ENCODE measurements at places on chromosomes 4 and X.

DNA sequence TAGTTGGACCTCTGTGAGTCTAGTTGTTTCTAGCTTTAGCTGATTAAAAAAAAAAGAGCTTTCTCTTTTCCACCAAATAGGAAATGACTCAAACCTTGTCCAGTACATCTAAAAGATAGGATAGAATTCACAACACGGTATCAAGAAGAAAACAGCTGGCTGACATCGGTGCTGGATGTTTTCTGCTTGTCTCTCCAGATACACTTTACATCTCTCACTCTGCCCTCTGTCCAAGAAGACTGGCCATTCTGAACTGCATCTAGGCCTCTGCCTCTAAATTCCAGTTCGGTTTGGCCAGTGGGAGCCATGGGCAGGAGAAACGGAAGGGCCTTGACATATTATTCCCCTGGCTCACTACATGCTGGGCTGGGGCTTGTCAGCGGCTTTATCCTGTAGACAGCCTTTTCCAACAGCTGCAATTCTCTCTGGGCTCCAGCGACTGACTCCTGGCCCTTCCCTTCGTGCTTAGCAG lies 57.3 kb upstream of the SHISA3 start:
- DNase-seq, result no peak

DNA sequence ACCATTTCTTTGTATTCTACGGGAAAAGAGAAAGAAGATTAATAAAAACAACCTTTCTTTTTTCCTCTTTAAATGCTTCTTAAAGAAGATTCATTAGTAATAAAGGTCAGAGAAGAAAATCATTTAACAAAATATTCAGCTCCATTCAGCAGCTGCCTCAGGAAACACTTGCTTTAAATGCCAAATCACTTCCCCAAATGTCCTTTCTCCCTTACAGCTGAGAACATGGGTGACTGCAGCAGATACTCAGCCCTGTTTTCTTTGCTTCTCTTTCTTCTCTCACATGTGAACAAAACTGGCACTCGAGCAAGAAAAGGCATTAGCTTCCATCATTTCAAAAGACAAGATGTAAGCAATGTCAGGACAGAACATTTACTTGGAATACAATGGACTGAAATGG lies 120.2 kb downstream of the INPP4B start:
- DNase-seq, result no peak

DNA sequence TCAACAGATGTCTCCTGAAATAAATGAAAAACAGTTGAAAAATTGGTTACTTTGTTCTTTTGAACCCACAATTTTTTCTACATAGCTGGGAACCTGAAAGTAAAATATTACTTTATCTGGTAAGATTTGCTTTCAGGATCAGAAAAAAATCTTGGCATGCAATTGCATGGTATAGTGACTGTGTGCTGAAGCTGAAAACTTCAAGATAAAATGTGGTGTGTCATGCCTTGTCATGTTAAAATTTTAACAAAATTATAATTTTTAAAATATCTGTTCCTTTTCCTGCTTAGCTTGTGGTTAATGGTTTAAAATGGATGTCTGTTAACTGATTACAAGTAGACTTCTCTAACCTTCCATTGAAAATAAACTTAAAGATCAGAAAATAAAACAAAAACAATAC lies 904.8 kb downstream of the PDHA2 start:
- DNase-seq, result no peak

DNA sequence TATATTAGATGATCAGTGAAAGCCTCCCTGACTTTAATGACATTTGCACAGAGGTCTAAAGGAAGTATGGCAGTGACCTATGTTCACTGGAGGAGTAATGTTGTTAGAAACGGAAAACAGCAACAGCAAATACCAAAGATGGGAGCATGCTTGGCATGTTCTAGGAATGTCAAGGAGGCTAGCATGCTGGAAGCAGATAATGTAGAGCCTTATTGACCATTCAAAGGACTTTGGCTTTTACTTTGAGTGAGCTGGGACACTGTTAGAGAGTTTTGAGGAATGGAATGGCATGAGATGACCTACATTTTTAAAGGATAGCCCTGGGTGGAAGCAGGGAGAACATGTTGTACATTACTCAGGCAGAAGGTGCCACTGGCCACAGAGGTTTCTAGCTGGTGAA lies 6.0 kb downstream of the RPA4 start:
- no peak for DNase-seq

DNA sequence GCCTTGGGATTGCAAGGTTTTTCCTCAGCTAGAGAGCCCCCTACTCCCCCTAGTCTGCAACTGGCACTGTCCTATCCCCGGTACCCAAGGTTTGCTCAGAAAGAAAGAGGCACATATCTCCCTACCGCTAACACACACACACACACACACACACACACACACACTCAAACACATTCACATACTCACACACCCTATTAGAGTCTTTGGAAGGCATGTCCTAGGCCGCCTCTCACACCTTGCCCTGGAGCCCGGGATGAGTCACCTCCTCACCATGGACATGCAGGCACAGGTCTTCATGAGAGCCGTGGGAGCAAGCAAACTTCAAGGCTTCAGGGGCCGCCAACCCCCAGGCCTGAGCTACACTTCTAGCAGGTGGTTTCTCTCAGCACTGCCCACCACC lies 49.2 kb downstream of the PJA1 start:
- DNase-seq, result no peak

GRCh38 chr4:8262637-8263322 lies 6.8 kb upstream of the HTRA3 start:
- DNase-seq, result no peak

GRCh38 chrX:24899391-24899790 lies 116.4 kb downstream of the ARX start:
- DNase-seq, result no peak

GRCh38 chr4:109026588-109026987 lies 263.7 kb upstream of the ETNPPL start:
- DNase-seq, result no peak

GRCh38 chr4:76753814-76754213 lies 144.1 kb downstream of the SOWAHB start:
- no peak for DNase-seq

GRCh38 chr4:125663896-125664767 lies 349.4 kb downstream of the FAT4 start:
- DNase-seq, result no peak

- DNase-seq, result no peak
Measured at GRCh38 chr4:119299260-119299671, 22.7 kb downstream of the FABP2 start.

DNA sequence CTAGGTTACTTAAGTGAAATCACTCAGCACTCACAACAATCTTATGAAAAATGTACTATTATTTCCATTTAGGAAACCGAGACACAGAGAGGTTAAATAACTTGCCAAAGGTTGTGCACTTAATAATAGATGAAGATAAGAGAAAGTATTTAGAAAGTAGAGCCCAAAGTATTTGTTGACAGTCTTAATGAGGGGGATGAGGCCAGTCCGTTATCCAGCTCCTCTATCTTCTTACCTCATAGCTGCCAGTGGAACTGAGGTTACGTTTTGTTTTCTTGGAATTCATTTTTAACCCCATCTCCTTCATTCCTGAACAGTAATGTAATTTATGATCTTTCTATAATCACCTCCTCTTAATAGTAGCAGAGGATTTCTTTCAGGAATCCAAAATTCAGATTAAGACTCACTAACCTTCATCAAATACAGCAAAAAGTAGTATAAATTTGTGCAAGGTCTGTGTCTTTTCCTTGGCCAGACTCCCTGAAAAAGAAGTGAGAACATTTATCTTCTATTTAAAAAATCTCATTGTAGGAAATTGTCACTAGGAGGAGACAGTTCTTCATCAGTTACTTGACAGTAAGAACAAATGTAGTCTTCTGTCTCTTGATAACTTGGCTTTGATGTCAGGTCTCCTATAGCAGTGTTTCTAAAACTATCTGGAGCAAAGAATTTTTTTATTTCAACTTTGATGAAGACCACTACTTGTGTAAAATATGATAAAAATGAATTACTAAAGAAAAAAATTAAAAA lies 35.5 kb downstream of the F8 start:
- DNase-seq, result no peak

GRCh38 chr4:155929833-155930232 lies 23.8 kb downstream of the CTSO start:
- no peak for DNase-seq

DNA sequence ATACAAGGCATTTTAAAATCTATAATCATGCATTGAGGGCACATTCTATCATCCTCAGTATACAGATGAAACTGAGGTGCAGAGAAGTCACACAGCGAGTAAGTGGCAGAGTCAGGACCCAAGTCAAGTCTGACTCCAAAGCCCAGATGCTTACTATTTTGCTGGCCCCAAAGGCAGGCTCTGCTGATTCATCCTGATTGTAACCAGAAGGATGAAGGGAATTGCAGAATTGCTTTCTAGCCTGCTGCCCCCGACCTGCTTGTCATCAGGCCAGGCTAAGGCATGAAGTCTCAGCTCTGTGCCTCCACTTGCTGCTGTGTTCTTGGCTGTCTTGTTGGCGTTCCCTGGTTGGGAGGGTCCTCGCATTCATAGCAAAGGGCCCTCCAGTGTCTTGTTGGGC lies 62.7 kb downstream of the SLC9A6 start:
- no peak for DNase-seq

DNA sequence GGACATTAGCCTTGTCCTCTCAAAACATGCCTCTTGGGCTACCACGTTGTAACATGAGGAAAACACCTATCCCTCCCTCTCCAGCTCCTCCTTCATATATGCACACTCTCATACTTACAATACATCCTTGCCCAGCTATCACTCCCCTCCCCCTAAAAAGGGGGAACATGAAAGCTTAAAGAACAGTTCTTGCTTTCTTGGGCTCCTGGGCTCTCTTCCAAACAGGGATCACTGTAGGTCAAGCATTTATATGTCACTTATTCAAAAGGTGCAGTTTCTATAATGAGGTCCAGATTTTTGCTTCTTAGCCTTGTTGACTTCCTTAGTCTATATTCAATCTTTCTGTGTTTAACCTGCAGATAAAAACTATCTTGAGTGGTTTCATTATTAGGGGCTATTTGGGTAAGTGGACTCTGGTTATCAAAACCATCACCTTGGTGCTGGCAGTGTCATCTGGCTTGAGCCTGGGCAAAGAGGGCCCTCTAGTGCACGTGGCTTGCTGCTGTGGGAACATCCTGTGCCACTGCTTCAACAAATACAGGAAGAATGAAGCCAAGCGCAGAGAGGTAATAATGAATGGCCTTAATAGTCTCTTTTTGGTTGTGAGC lies 119.4 kb downstream of the AKAP4 start:
- DNase-seq, result no peak

DNA sequence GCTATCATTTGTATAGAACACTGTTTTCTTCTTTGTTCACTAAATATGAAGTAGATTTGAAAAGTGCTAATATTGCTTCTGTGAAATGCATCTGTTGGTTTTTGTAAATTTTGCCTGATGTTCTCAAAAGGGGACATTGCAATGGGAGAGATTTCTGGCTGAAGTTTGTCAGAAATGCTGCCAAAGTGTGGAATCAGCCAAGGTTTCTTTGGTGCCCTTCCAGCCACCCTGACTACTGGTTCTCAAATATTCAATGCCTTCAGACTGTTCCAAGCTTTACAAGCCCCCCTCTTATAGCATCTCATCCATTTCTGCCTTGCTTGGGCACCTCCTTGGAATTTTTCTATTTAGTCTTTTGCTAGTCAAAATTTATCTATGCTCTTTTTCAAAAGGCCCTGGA lies 60.6 kb upstream of the TMLHE start:
- DNase-seq, result no peak

DNA sequence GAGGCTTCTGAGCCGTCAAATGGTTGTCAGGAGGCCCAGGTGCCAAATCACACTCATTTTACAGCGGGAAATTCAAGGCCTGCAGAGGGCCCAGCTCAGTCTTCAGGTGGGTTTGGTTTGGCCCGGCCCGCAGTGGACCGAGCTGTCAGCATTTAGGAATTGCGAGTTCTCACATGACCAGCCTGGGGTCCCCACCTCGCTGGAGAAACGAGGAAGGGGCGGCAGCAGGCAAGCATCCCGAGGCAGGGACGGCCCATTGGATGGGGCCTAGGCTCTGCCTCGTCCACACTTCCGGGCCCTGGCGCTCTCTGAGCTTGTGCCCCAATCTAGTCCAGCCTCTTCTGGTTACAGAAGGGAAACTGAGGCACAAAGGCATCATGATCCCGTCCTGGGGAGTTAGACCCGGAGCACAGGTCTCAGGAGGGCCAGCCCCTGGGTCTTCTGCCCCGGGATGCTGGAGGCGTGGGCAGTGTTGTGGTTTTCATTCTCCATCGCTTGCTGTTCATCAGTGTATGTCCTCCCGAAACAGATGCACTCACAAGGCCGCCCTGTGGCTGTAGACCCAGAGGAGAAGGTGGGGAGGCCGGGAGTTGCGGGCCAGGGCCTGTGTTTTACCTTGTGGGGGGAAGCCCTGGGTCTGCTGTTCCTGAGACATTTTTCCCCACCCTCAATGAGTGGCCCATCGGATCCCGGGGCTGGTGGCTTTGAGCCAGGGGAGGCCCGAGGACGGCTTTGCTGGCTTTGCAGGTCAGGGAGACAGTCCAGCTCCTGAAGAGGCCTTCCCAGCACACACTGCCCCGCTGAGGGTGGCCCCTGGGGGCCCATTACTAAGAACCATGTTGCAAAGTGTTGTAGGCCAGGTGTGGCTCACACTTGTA lies 8.9 kb downstream of the PSAPL1 start:
- DNase-seq, result no peak

DNA sequence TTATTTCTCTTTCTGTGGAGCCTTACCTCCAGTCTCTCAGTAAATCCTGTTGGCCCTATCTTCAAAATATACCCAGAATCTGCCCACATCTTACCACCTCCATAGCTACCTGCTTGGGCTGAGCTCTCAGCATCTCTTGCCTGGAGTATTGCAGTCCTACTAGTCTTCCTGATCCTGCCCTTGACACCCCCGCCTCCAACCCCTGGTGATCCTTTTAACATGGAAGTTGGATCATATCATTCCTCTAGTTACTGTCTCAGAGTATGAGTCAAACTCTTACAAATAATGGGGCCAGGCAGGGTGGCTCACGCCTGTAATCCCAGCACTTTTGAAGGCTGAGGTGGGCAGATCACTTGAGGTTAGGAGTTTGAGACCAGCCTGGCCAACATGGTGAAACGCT lies 43.1 kb upstream of the SETD7 start:
- DNase-seq, result no peak

GRCh38 chrX:132491191-132491590 lies 2.4 kb upstream of the MBNL3 start:
- DNase-seq, result no peak

GRCh38 chr4:105150503-105150902 lies 3.8 kb downstream of the TET2 start:
- DNase-seq, result no peak

GRCh38 chrX:25531096-25531495 lies 515.3 kb upstream of the ARX start:
- no peak for DNase-seq

DNA sequence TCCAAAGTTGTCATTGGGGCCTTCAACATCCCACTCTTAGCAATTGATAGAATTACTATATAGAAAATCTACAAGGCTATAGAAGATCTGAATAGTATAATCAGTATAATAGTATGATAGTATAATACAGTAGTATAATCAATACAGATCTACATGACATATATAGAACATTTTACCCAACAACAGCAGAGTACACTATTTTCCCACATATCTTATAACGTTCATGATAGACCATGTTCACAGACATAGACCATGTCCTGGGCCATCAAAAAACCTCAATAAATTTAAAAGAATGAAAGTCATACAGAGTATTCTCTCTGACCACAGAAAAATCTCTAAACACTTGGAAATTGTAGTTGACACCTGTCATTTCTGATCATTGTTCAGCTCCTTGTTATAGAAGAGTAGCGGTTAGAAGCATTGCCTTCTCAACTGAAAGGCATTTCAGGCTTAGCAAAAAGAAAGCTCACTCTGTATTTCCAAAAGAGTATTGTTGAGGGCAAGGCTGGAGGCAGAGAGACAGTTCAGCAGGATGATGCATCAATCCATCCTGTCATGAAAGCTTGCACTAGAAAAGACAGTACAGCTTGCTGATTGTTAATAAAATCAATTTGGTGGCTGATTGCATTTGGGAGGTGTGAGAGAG lies 38.8 kb upstream of the ARMCX5 start:
- DNase-seq, result no peak

Data from stimulated activated CD8-positive, alpha-beta memory T cell treated with anti-CD3 and anti-CD28 coated beads, Interleukin-4, amount 100 ng/mL, for 1 hour (primary cell).